NCI-H526 treated with DMSO at 0.1 percent for 48 hours (cell line): ENCODE measurements at places on chromosomes 5 and 9.

- DNase-seq, result no peak
These were observed 71.7 kb upstream of the TBCA start for GRCh38 chr5:77847814-77848290.

- no peak for DNase-seq
These were observed 13.0 kb downstream of the SNX24 start for GRCh38 chr5:122858451-122858850.

DNA sequence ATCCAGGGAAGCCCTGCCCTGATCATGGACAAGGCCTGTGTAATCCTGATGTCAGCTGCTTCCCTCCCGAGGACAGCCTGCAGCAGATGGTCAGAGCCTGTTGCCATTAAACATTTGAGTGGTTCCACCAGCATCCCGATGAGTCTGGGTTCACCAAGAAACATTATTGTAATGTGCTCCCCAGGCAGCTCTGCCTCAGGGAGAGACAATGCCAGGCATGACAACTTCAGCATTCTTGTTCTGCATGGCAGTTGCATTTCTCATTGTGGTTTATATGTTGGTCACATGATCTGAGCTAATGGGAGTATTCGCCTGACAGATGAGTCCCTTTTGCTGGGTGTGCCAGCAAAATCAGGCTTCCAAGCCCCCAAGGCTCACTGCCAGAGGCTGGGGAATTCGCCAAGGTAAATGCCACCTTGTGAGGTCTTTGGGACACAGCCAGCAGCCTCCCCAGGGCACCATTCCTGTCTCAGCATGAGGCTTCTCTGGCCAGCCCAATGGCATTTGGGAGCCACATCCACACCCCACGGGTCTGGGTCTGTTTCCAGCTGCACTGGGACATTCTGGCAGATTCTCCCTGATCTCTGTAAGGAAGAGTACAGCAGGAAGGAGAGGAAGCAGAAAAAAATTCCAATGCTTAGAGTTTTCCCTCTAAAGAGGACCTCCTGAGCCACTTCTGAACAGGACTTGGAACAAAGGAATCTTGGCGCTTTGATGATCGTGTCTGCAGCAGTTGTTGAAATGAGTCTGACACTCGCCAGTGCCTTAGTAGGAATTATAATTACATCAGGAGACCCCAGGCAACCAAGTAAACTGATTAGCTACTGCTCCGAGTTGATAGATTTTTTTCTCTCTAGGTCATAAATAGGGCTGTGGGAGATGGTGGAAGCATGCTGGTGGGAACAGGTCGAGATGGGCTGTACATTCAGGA is 18.7 kb downstream of the KCNIP1 start:
- no peak for DNase-seq

DNA sequence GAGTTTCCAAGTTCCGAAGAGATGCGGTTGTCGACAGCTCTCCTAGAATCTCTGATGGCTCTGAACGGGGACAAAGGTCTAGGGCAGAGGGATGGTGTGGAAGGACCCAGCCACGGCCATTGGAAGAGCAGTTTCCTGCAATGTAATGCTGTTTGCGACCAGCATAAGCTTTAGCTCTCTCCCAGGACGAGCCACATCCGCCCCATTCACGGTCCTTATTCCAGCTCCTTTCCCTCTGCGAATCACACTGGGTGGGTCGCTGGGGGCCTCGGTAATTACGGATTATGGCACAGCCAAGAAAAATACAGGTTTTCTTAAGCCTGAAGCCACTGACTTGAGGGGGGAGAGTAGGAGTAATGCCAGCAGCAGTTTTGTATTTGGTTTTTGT is 22.7 kb downstream of the ANXA2R start:
- peak; percentile 74 for DNase-seq

- peak; percentile 35 for DNase-seq
These were observed 688 bp downstream of the CNTLN start for GRCh38 chr9:17135295-17136160.

GRCh38 chr5:50445296-50445949 is 4.3 kb upstream of the EMB start:
- DNase-seq, result no peak

GRCh38 chr9:98087420-98088354 is 31.2 kb downstream of the NANS start:
- peak; percentile 18 for DNase-seq

DNA sequence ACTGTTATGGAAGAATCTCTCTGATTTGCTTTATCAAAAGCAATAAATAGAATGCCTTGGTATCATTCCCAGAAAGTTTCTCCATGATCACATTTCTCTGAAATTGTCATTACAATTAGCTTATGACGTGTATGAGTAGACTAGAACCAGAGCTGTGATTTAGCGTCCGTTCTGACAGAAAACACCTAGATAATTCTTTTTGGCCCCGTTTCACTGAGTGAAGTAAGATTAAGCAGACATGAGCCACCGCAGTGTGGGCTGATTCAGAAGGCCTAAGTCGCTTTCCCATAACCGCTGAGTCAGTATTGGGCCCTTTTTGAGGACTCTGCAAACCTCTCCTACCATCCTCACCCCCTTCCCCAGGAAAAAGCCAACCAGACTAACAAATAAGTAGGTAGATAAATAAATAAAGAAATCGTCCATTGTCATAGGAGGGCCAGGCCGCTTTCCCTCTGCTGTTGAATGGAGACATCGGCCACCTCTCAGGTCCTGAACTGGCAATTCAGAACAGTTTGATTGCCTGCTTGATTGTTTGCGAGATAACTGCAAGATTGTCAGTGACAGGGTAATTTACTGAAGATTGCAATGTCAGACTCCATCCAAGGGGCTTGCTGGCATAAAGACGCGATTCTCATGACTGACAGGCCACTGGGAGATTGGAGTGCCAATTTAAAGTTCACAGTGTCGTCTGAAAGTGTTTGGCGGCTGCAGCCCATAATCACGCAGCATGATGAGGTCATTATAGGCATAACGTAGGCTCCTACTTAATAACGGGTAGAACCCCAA is 105.0 kb upstream of the WWC1 start:
- no peak for DNase-seq

GRCh38 chr9:135129137-135129695 is 41.7 kb downstream of the OLFM1 start:
- no peak for DNase-seq

- DNase-seq, result no peak
These were observed 193.9 kb downstream of the GABBR2 start for GRCh38 chr9:98514841-98515240.

GRCh38 chr5:123665822-123666371 is 153.9 kb downstream of the CSNK1G3 start:
- no peak for DNase-seq

GRCh38 chr9:118595719-118596305 is 773.4 kb downstream of the BRINP1 start:
- DNase-seq, result peak; percentile 1

DNA sequence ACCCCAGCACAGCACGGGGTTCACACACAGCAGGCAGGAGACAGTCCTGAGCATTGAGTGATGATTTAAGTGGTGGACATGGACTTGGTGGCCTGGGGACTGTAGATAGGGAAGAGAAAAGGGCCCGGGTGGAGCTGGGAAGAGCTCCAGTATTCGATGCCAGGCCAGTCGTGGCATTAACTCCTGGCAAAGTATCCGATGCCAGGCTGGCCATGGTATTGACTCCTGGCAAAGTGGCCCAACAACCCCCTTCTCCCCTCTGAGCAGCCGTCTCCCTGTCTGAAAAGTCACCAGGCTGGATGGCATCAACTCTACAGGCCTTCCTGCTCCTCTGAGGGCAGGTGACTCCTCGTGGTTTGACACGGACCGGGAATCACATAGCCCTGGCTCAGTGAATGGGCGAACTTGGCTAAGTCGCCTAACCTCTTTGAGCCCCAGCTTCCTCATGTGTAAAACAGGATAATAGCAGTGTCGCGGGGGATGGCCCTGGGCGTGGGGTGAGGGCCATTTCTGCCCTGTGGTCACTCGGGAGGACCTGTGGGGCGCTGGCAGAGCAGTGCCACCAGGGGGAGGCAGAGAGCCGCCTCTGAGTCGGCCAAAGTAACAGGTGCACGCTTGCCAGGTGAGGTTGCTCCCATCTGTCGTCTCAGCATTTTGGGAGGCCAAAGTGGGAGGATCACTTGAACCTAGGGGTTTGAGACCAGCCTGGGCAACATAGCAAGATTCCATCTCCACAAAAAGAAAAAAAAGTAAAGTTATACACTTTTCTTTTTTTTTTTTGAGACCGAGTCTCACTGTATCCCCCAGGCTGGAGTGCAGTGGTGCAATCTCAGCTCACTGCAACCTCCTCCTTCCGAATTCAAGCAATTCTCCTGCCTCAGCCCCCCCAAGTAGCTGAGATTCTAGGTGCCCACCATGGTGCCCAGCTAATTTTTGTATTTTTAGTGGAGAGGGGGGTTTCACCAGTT is 5.7 kb upstream of the SEC16A start:
- DNase-seq, result peak; percentile 26

- DNase-seq, result no peak
These were observed 75.2 kb downstream of the F2RL2 start for GRCh38 chr5:76547891-76548524.

- no peak for DNase-seq
These were observed 2.3 kb downstream of the ANXA2R start for GRCh38 chr5:43037636-43038495.

DNA sequence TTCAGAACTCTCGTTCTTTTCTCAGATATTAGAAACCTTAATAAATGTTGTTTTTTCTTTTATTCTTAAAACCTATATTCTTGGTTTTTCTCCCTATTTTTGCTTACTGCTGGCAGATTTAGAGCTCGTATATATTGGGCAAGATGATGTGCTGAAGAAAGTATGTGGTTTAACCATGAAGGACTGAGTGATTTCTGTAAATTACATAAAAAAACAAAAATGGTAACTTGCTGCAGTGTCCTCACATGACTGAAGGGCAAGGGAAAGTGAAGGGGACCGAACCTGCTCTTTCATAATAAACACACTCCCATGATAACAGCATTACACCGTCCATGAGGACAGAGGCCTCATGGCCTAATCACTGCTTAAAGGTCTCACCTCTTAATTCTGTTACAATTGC is 393.8 kb upstream of the ZNF608 start:
- DNase-seq, result no peak

GRCh38 chr5:159324102-159324755 is 6.1 kb downstream of the IL12B start:
- DNase-seq, result no peak

DNA sequence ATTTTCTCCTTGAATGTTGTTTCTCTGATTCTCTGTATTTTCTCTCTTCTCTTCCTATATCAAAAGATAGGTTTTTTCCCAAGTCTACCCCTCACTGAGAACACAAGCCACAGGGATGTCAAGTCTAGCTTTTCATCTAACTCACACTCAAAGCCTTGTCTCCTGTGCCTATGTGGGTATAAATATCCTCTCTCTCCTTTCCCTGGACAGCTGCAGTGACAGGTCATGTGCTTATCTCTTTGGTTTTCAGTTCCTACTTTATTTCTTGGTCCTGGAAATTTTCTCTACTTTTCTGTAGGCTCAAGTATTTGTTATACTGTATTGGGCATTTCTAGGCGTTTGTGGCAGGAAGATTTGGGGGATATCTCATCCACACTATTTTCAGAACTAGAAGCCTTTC is 182.4 kb upstream of the MVB12B start:
- no peak for DNase-seq

DNA sequence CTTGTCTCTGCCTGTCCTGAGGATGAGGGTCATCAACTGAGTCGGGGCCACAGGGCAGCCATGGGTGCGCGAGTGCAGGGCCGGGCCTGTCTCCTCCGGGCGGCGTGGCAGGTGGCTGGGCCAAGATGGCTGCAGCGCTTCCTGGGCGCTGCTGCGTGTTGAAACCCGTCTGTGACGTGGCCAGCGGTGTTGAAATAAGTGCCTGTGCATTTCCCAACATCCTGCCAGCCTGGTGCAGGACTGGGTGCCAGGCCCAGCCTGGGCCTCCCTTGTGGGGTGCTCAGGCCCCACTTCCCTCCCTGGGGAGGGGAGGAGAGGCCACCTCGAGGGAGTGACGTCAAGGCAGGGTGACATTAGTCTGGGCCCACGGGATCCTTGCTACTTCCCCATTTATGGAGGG is 45.5 kb downstream of the RXRA start:
- DNase-seq, result no peak

- no peak for DNase-seq
These were observed 32.0 kb upstream of the ITGA2 start for GRCh38 chr5:52956915-52957747.

DNA sequence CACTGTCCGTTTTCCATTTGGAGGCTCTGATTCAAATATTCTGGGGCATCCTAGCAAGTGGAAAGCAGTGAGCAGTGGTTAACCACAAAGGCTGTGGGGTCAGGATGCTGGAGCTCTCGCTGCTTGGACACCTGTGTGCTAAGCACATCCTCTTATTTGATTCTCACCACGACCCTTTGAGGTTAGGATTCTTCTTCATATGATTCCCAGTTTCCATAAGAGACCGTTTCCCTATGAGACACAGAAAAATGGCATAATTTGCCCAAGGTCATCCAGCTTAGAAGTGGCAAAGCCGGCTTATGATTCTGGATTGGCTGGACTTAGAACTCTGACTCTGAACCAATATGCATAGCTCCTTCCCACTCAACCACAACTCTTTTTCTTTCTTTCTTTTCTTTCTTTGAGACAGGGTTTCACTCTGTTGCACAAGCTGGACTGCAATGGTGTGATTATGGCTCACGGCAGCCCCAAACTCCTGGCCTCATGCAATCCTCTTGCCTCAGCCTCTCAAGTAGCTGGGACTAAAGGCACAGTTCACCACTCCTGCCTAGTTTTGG is 207.7 kb downstream of the TTLL11 start:
- DNase-seq, result no peak

GRCh38 chr5:60803712-60804111 is 40.4 kb downstream of the ELOVL7 start:
- no peak for DNase-seq

DNA sequence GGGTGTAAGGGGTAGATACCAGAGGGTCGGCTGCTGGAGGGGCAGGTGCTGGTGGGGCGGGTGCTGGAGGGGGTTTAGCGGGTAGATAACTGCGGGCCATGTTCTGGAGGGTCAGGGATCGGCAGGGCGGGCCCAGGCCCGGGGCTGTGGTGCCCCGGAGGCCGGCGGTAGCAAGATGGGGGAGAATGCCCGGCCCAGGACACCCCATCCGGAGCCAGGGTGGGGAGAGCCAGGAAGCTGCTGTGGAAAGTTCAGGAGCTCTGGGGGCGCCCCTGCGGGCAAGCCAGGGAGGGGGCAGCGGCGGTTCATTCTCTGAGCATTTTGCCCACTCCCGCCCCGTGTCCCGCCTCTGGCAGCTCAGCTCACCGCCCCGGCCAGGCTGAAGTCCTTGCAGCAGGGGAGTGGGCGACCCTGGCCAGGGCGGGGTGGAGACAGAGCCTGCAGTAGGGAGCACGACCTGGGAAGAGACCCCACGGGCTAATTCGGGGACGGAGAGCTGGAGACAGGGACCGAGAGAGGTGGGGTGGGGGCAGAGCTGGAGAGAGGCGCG is 538 bp downstream of the PRRT1B start:
- DNase-seq, result no peak

- DNase-seq, result no peak
These were observed 27.4 kb upstream of the FAM120AOS start for GRCh38 chr9:93480728-93481324.
